Activated CD4-positive, alpha-beta T cell treated with anti-CD3 and anti-CD28 coated beads, Interleukin-2, amount 10 ng/mL, durations not matched to agents 7 days and 5 days (primary cell): ENCODE measurements at places on chromosomes 6 and 20. TPM values are rescaled to one million over a fixed set of nuclear protein-coding genes. Genes with fewer than 3 reads are reported as not detected.

DNA sequence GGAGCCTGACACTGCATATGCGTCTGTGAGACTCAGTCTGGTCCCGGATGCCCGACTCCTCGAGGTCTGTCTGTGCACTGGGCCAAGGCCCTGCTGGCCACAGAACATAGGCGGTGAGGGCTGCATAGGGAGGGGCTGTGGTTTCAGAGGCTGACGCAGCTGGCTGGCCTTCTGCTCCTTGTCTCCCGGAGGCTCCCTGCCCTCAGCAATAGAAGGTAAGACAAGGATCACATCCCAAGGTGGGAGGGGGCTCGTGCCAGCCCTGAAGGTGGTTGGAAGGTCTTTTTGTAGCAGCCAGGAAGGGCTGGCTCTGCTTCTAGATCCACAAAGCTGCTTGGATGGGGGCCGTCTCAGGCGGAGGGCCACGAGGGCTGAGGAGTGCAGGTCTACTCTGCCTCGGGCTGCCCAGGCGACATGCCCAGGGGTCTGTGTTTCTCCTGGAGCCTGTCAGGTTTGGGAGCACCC, 239.8 kb upstream of the SULF2 start:
- no peaks in the 10 kb centered on the region for H3K4me1 ChIP-seq
- H3K27ac ChIP-seq, result no peak overlapping the region
- H3K36me3 ChIP-seq, result no peaks in the 10 kb centered on the region

GRCh38 chr6:3039384-3039783, 28.9 kb upstream of the RIPK1 start:
- H3K27ac ChIP-seq, result no peak overlapping the region
- no peaks in the 10 kb centered on the region for H3K36me3 ChIP-seq
- H3K4me3 ChIP-seq, result no peak overlapping the region
- DNase-seq, result no peak

Gene MYH7B
- 0.27 TPM for total RNA-seq

Gene BPI
- total RNA-seq, result not detected

DNA sequence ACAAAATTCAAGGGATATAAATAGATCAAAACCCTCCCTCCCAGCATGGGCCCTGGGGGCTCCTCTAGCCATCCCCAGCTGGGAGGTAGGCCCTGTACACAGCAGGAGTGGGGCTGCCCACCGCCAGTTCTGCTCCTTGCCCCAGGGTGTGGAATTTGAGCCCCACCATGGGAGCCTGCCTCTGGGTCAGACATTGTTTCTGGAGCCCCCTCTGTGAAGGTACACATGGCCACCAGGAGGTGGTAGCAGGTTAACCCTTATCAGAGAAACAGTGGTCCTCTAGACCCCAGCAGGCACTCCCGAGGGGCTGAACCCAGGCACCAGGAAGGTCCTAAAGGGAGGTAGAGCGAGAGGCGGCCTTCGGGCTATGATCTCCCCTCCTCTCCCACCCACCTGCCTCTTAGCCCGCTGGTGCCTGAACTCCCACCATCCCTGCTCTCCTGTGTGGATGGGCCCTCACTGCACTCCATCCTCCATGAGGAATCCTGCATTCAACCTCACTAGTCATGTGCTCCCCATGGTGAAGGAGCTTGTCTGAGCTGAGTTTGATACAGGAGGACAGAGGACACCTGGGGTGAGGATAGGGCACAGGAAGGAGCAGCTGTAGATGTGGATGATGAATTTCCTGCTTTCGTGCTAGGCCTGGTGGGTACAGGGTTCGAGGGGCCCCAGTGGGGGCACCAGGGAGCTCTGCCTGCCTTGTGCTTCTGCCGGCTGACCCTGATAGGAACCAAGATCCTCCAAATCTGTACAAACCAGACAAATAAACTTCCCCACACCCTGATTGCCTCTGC, 114.9 kb downstream of the GRM4 start:
- no peak for DNase-seq
- H3K4me1 ChIP-seq, result no peaks in the 10 kb centered on the region
- H3K27ac ChIP-seq, result no peak overlapping the region
- no peak overlapping the region for H3K4me3 ChIP-seq

Gene ZNF334
- 0.71 TPM for total RNA-seq
